ENCODE measurements at places on chromosomes 3 and 15.
A peak's percentile ranks its signal among the peaks of the same experiment; 100 is the strongest.

GRCh38 chr3:111781561-111782446 lies 77.3 kb upstream of the PHLDB2 start:
- no peak for DNase-seq

DNA sequence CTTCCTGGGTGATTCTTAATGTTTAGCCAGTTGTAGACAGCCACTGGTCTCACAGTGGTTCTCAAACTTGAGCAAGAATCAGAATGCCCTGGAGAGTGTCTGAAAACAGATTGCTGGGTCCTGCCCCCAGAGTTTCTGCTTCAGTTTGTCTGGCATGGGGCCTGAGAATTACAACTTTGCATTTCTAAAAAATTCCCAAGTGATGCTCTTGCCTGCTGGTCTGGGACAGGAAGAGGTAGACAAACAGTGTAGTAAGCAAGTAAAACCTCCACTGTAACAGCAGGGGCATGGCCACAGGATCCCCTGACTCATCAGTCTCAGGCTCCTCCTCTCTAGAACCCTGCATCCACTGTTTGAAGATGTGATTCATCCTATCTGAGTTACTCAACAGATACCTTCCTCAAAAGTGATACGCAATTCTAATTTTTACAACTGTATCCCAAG lies 36.5 kb downstream of the DZIP1L start:
- DNase-seq, result no peak

GRCh38 chr3:86147119-86147518 lies 843.8 kb downstream of the VGLL3 start:
- DNase-seq, result no peak

DNA sequence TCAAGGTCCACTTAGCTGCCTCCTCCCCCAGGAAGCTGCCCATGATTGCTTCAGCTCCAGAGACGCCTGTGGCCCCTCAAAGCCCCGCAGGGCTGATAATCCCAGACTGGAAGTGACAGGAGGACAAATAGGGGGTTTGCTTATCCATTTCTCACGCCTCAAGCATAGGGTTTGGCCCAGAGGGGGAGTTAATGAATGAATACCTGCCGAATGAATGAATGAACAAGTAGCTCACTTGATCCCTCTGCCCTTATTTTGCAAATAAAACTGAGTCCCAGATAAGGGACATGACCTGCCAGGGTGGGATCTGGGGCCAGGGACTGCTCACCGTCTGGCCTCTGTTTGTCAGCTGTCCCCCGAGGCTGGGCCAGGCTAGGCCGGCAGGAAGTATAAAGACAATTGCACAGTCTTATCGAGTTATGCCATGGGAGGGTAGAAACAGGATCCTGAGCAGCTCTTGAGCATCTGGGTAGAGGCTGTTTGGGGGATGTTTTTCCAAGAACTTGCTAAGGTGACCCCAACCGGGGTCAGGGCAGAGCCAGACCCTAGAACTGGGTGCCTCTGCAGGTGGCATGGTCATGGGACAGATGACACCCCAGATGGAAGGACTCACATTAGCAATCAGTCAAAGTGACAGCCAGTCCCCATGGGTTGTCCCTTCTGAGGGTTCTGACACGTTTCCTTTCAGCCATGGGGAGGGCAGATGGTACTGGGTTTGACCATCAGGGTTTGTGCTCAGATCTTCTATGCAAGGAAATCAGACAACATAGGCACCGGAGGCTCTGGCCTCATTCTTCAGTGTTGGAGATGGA lies 45.0 kb downstream of the IQSEC1 start:
- DNase-seq, result no peak

DNA sequence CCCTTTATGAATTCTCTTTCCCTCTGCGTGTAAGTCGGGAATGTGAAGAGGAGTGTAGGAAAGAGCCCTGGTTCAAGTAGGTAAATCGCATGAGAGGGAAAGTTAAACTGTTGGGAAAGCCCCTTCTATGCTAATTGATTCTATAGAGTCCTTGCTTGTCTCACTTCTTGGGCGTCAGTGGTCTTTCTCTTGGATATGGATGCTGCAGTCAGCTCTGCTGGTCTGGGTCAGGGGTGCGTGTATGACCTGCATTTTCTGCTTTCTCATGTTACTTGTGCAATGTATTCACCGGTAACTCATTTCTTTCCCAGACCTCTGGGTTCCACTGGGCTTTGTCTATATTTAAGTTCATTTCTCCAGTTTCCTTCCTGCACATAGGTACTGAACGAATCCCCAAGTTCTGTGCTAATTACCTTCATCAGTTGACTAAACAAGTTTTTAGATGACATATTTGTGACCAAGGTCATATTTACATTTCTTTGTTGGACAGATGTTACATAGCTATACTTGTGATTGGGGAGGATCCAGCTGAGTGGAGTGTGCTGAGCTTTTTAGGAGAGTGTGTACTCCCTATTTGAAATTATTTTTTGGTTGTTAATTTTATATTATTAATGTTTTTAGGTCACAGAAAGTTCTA lies 1.4 kb downstream of the SETD5 start:
- no peak for DNase-seq

GRCh38 chr3:179196098-179196497 lies 47.9 kb downstream of the PIK3CA start:
- peak; percentile 8 for DNase-seq

- no peak for DNase-seq
Measured at GRCh38 chr15:88152672-88153071, 103.9 kb downstream of the NTRK3 start.

- no peak for DNase-seq
Measured at GRCh38 chr15:93179700-93180102, 90.7 kb upstream of the RGMA start.

DNA sequence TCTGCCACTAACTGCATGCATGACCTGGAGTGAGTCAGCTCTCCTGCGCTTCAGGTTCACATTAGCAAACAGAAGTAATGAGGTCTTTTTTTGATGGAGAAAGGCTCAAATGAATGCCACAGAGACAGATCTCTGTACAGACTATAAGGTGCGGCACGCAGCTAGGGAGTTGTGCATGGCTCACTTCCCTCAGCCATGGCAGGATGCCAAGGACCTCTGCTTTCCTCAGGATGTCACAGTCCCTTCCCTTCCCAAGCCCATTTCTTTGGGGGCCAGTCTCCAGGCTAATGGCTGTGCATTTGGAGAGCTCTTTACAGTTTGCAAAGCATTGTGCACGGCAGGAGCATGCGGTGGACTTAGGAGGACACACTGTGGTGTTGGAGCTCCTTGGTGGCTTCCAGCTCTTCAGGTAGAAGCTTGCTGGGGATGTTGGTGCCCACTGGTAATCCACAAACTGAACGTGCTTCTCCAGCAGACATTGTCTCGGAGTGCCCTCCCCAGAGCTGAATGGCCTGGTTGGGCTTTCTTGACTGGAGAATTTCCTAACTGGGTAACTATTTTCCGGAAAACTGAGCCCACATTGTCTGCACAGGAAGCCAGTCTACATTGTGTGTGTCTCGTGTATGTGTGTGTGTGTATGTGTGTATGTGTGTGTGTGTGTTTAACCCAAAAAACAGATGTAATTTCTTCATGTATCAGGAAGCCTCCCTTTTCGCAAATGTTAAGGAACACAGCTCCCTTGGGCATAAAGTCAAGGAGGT lies 172.5 kb upstream of the TLE3 start:
- no peak for DNase-seq

- no peak for DNase-seq
Measured at GRCh38 chr3:103440539-103441203, 1005.9 kb downstream of the ZPLD1 start.

DNA sequence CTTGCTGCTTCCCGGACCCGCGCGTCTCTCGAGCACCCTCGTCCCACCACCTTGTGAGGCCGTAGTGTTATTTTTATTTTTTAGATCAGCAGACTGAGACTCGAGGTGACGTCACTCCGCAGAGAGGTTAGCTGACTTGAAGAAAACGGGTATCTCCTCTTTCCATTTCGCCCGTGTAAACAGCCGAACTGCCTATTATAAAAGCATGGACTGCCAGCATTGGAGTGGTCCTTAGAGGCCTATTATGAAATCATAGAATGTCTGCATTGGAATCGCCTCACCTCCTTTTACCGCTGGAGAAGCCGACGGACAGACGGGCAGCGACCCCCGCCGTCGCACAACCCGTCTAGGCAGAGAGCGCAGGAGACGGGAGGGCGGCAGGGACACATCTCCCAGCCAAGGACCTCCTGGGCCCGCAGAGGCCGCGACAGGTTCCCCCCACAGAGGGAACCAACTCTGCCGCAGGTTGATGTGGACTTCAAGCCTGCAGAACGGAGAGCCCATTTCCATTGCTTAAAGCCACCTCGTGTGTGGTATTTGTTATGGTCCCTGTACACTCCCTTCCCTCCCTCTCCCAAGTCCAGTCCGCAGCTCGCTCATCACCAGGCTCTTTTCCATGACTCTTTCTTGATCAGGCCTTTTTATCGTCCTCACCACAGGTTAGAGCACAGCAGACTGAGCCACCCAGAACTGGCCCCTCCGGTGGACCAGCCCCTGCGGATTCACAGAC lies 540 bp upstream of the PPP1R2 start:
- DNase-seq, result no peak

GRCh38 chr3:165983284-165983683 lies 146.1 kb upstream of the BCHE start:
- no peak for DNase-seq

- no peak for DNase-seq
Measured at GRCh38 chr3:81790117-81790516, 28.7 kb upstream of the GBE1 start.

DNA sequence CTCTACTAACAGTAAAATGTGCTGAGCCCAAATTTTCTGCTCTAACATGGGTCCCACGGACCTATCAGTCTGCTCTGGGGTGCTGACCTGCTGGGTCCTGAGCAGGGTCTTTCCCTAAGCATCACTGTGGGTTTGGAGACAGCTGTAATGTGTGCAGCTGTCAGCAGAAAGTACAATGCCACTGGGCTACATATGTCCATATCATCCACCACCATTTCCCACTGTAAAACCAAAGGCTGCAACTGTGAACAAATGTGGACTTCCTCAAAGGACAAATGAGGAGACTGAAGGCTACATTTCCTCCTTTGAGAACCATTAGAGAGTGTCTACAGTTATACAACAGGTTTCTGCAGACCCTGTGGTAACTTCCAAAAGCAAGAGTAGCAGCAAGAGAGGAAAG lies 33.8 kb upstream of the IP6K2 start:
- no peak for DNase-seq

GRCh38 chr15:60540002-60540651 lies 61.2 kb upstream of the ICE2 start:
- DNase-seq, result no peak

DNA sequence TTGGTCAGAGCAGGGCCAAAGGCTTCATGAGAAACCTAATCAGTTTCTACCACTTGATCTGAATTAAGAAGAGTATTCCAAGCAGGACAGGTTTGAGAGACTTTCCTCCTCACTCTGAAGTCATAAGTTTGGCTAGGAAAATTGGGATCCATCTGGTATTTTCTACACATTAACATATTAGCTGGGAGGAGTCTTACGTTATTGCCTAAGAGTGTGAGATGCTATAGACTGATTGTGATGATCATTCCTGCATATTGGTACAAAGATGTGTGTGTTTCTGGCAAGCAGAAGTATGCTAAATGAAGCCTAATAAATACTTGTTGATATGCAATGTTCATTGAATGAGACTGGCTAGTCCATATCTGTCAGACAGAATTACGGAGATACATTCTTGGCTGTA lies 73.5 kb upstream of the RASGRP1 start:
- DNase-seq, result no peak

DNA sequence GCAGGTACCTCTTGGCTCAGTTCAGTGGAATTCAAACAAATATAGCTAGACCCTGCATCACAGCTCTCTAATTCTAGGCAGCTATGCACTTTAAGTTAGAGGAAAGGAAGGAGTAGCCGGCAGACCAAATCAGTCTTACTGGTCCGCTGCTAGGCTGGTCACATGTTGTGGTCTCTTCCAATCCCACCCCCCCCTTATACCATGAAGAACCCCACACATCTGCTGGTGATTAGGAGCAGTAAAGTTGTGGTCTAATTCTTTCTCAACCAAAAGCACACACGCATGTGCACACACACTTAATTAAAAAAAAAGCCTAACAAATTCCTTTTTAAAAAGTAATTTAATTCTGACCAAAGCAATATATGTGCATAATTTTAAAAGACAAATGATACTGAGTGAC lies 16.7 kb upstream of the SH3GL3 start:
- DNase-seq, result no peak

DNA sequence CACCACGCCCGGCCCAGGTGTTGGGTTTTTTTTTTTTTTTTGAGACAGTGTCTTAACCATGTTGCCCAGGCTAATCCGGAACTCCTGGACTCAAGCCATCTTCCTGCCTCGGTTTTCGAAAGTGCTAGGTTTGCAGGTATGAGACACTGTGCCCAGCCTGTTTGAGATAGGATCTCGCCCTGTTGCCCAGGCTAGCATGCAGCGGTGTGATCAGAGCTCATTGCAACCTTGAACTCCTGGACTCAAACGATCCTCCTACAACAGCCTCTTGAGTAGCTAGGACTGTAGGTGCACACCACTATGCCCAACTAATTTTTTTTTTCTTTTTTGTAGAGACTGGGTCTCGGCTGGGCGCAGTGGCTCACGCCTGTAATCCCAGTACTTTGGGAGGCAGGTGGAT lies 20.3 kb upstream of the ITPKA start:
- no peak for DNase-seq

GRCh38 chr3:115321400-115321805 lies 174.3 kb upstream of the ZBTB20 start:
- no peak for DNase-seq

GRCh38 chr15:94015324-94015723 lies 216.0 kb upstream of the MCTP2 start:
- DNase-seq, result no peak

DNA sequence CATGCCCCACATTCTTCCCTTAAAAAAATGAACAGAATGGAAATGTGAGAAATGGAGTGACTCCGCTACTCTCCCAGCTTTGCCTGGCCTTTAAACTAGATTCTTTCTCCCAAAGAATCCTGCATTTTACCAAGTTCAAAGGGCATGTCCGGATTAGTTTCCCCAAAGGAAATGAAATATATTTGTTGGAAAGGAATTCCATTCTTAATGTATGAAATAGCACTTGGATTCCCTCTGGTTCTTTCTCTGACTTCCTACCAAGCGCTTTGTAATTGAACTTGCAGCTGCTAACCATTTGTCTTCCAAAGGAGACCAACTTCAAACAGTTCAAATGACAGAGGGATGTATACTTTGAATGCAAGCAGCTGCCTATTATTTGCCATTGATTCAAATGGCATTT lies 18.9 kb downstream of the MAP2K1 start:
- DNase-seq, result no peak

DNA sequence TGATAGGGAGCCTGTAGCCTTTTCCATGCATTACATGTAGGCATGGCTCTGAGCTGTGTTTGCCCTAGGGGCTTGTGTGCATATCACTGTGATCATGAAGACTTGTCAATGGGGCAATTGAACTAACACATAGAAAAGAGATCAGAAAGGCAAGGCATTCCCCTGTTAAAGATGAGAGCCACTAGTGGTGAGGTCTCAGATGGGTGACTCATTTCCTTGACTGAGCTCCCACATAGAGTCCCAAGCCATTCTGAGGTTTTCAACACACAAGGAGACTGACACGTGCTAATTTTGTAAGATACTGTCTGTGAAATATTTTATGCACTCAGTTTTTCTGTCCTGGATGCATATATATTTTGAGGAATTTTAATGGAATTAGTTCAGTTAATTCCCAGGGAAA lies 53.8 kb downstream of the SAMMSON start:
- DNase-seq, result no peak

- DNase-seq, result peak; percentile 36
Measured at GRCh38 chr15:43903864-43904290, 77.1 kb downstream of the WDR76 start.
